ENCODE measurements at places on chromosomes 2 and 18.

GRCh38 chr2:181320638-181321037 is 136.5 kb upstream of the ITGA4 start:
- DNase-seq: no peak

GRCh38 chr2:202410092-202410491 is 34.0 kb downstream of the BMPR2 start:
- no peak for DNase-seq

- no peak for DNase-seq
These were observed 55.3 kb upstream of the HK2 start for GRCh38 chr2:74778381-74779264.

DNA sequence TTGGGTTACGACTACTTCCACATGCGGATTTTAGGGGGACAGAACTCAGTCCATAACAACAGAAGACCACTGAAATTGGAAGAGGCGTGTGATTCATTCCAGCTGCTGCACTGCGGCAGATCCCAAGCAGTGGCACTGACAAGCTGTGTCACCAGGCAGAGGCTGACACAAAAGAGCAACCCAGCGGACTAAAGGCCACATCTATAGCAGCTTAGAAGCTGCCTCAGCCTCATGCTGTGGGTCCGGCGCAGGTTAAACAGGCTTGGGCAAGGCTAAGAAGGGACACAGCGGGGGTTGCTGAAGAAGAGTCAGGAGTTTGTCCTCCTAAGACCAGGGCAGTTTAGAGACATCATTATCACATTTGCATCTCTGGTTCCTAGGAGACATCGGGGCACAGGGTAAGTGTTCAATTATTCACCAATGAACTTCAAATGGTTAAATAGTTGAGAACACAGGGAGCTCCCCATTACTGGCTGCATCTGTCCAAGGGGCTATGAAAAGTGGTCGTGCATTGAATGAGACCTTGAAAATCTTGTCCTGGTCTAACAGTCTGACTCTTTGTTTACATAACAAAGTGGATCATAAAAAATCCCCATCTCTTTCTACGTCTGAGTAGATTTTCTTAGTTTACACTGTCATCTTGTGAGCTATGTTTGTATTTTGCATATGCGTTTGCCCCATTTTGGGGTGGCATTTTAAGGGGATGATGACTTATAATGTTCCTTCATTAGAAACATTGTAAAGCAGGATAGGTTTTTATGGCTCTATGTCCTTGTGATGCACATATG is 162.3 kb upstream of the TRIB2 start:
- no peak for DNase-seq

DNA sequence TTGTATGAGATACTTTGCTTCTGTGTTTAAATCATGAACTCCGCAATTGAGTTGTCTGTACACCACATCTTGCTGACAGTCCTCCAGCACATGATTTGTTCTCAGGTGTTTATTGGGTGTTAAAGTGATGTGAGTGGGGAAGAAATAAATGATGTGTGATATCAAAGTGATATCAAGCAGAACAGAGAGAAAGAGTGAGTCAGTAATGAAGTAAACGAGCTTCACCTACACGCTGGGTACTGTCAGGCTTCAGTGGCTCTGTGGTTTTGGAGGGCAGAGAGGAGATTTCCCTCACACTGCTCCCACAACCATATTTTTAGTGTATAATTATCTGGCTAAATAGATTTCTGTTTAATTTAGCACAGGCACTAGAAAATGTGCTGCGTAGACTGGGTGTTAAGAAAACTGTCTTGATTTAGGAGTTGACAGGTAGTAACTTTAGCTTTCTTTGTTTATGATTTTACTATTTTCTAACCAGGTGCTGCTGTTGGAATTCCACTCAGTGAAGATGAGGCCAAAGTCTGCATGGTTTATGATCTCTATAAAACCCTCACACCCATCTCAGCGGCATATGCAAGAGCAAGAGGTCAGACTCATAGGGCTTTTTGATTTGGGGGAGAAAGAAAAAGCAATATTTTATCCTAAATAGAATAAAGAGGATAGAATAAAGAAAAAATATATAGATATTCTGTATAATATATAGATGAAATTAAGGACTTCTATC is 21.2 kb downstream of the ATIC start:
- no peak for DNase-seq

GRCh38 chr2:28662044-28662443 is 89.6 kb upstream of the PPP1CB start:
- no peak for DNase-seq

GRCh38 chr2:230991598-230991997 is 4.3 kb upstream of the SPATA3 start:
- DNase-seq: no peak

- no peak for DNase-seq
These were observed 24.1 kb downstream of the GLS start for GRCh38 chr2:190904640-190905261.

- no peak for DNase-seq
These were observed 219.2 kb downstream of the IRS1 start for GRCh38 chr2:226580403-226580802.

- no peak for DNase-seq
These were observed 34.5 kb downstream of the KLHL29 start for GRCh38 chr2:23419171-23420090.

DNA sequence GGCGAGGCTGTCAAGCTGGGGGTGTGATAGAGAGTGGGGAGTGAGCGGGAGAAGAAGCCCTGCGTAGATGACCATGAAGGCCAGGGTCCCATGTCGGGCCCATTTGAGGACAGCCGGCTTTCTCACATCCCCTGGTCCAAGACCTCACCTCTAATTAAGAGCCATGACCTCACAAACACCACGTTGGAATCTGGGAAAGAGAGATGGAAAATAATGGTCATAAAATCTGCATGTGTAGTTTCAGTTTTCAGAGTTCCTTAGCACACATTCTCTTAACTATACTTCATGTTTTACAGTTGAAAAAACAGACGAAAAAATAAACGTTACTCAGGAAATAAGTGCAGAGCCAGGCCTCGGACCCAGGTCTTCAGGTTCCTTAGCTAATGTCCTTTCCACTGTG is 244.8 kb upstream of the SIX2 start:
- DNase-seq: no peak

DNA sequence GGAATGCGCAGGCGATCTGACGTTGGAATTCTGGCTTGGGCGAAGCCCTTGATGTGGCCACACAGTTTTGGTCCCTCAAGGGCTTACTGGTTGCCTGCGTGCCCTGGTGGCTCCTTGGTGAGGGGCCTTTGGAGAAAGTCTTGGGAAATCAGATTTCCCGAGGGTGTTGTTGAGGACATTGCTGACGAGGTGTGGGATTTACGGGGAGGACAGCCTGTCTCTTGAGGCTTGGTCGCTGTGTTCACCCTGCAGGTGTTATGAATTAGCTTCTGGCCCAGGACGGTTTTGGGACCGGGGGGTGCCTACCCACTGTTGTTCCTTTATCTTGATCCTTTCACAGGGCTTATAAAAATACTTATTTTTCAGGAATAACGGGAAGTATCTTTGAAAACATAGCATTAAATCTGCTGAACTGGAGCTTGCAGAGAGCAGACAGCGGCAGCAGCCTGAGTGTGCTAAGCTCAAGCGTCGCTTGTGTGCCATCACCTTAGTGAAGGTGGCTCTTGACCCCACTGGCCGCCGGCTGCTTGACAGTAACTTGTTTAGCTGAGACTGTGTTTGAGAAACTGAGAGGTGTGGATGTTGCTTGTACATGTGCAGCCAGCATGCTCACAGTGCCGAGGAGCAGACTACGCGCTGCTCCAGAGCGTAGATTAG is 4.2 kb downstream of the CTDP1 start:
- DNase-seq: no peak

- DNase-seq: no peak
These were observed 8.0 kb upstream of the ANO7 start for GRCh38 chr2:241180495-241180894.

DNA sequence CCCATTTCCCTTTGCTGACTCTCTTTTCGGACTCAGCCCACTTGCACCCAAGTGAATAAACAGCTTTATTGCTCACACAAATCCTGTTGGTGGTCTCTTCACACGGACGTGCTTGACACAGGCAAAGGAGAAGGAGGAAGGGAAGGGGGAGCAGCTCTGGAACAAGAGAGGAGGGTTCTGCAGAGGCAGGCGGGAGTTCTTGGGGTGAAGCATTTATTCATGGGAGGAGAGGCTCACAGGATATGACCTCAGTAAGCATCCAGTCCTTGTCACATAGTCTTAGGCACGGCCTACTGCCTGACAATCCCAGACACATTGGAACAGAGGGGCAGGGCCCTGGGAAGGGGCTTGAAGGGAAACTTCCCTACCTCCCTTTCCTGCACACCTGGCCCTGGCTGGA is 171.7 kb upstream of the HS6ST1 start:
- DNase-seq: no peak

GRCh38 chr2:78775291-78775690 is 250.2 kb upstream of the REG3G start:
- no peak for DNase-seq

- no peak for DNase-seq
These were observed 183.9 kb downstream of the EIPR1 start for GRCh38 chr2:3193443-3194330.

- no peak for DNase-seq
These were observed 31.6 kb upstream of the NEB start for GRCh38 chr2:151765760-151766410.

GRCh38 chr2:39252888-39253518 is 9.2 kb upstream of the CDKL4 start:
- DNase-seq: no peak

- DNase-seq: no peak
These were observed 276.0 kb downstream of the NCKAP5 start for GRCh38 chr2:133292259-133292658.

DNA sequence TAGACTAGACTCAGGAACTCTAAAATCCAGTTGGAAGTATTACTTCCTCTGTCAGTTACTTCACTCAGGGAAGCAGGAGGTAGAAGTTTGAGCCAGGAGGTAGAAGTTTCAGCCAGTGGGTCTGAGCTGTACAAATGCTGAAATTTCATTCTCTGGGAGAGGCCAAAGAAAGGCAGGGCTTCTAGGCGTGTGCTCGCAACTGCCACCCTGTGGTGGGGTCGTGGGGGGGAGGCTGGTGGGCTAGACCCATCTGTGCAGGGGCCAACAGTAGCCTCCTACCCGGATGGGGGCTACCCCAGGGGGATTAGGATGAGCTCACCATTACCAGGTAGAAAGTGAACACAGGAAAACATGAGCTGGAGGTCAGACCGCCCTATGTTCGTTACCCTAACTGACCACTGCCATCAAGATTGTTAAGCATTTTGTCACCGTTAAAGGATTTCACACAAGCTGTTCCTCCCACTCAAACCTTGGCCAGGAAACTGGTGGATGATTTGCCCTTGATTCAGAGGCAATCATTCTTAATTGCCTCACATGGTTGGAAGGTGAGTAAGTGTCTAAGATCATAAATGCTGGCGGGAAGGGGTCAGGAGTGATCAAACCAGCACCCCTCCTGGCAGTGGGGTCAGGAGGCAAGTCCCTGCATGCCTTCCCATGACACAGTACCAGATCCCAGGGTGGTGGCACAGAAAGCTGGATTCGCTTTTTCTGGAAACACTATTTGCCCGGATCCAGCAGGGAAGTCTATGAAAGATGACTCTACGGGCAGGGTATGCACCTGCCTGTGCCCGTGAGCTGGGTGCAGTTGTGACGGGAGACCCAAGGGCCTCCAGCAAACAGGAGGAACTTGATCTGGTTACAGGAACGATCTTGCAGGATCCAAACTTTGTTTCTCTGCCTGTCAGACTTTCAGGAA is 5.2 kb upstream of the FHL2 start:
- DNase-seq: no peak

GRCh38 chr2:239676716-239677452 is 276.1 kb upstream of the HDAC4 start:
- no peak for DNase-seq

DNA sequence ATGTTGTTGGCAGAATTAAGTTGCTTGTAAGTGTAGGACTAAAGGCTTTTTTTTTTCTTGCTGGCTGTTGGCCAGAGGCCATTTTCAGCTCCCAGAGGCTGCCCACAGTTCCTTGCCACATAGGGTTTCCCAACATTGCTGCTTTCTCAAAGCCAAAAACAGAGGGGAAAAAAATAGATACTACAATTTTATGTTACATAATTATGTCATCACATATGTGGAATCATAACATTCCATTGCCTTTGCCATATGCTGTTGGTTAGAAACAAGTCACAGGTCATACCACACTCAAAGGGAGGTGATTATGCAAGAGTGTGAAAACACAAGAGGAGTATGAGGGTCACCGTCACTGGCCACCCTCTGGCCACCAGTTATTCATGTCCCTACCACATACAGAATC is 154.5 kb downstream of the RTN4 start:
- no peak for DNase-seq

DNA sequence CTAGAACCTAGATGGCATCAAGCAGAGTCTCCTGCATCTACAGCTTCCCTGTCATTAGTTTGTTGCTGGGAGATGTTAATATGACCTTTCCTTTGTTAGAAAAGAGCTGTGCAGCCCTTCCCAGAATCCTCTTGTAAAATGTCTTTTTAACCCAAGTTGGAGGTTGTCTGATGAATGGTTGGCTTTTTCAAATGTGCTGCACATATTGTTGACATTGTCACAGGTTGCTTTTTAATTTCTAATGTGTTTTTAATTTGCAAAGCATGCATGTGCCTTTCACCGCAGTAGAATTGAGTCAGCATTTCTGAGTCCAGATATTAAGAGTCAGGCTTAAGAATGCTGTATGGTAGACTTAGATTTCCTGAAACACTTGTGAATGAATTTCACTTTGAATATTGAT is 120.8 kb downstream of the GREB1L start:
- no peak for DNase-seq

- DNase-seq: no peak
These were observed 3.2 kb downstream of the XPO1 start for GRCh38 chr2:61534926-61535325.

GRCh38 chr2:225177098-225177497 is 134.8 kb upstream of the DOCK10 start:
- no peak for DNase-seq

- no peak for DNase-seq
These were observed 251.4 kb downstream of the ATAD2B start for GRCh38 chr2:23675506-23675905.

DNA sequence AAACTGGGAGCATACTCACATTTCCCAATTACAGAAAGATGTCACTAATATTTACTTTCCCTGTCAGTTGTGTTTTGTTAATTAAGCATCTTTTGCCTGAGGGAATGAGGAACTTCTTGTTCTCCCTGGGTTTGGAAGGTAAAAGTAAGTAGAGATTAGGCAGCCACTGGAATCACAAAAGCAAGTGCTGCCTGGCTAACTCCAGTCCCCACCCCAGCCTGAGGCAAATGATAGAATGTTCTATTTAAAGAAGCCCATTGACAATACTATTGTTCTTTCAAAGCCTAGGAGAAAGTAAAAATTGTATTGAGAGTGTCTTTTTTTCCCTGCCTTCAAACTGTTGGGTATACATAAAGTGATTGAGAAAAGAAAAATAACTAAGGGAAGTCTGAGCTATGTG is 93.8 kb downstream of the MBD2 start:
- DNase-seq: no peak

GRCh38 chr2:8644605-8645175 is 37.2 kb upstream of the ID2 start:
- no peak for DNase-seq

DNA sequence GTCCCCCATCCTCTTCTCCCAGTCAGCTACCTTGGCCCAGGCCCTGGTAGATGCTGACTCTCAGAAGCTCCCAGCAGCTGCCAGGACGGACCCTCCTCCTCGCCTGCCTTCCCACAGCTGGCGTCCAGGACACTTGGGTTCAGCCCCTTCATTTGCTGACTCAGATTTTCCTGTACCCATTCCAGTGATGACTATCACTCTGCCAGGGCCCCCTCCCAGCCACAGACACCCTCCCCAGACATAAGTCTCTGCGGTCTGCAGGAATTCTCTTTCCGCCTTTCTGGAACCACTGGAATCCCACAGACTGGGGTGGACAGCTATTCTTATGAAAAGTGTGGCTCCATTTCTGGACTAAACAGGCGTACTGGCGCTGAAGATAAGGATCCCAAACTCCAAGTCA is 260.3 kb upstream of the EPAS1 start:
- no peak for DNase-seq
